ENCODE measurements at places on chromosomes 1 and 21.
A peak's percentile ranks its signal among the peaks of the same experiment; 100 is the strongest.

DNA sequence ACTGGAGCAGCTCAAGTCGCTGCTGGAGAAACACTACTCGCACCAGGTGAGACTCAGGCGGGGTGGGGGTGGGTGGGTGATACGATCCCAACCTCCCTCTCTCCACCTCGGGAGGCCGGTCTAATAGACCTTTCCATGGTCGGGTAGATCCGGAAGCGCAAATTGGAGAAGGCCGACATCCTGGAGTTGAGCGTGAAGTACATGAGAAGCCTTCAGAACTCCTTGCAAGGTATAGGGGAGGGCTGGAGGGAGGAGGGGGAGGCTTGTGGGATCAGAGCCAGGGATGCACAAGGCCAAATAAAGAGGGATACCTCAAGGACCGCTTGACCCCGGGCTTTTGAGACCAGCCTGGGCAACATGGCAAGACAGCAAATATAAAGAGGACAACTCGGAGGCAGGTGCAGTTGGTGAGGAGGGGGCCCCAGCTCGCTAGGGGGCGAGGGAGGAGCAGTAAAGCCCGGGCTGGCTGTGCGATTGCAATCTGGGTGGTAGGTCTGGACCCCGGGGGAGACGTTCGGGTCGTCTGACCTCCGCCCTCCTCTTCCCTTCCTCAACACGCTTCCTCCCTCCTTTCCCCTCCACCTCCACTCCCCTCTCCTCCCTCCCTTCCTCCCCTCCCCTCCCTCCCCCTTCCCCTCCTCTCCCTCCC, 546 bp downstream of the HES3 start:
- no peak for DNase-seq

DNA sequence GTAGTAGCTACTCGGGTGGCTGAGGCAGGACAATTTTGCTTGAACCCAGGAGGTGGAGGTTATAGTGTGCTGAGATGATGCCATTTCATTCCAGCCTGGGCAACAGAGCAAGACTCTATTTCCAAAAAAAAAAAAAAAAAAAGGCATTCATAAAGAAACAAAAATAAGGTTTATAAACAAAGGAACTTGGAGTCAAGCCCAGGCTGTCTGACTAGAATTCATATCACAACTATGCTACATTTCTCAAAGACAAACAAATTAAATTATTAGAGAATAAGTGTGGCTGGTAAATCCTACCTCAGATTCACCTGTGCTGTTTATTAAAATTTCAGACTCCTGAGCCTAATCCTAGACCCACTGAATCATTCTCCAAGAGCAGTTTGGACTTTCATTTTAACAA, 4.2 kb downstream of the GCLM start:
- no peak for DNase-seq

DNA sequence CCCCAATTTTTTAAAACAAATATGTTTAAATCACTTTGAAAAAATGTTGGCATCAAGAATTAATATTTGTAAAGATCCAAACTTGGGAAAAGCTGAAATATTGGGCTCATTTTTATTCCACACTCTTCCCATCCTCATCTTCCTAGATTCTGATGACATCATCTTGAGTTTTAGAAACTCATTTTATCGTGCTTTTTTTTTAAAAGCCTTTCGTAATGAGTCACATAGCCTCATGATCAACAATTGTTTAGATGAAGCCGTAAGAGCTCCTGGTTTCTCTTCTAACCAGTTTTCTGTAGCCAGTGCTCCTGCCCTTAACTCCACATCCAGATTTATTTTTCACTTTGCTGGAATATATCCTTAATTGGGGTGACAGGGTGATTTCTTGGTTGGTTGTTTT, 78.6 kb downstream of the POFUT2 start:
- no peak for DNase-seq

GRCh38 chr1:228793032-228793431, 57.8 kb downstream of the RHOU start:
- DNase-seq, result no peak

DNA sequence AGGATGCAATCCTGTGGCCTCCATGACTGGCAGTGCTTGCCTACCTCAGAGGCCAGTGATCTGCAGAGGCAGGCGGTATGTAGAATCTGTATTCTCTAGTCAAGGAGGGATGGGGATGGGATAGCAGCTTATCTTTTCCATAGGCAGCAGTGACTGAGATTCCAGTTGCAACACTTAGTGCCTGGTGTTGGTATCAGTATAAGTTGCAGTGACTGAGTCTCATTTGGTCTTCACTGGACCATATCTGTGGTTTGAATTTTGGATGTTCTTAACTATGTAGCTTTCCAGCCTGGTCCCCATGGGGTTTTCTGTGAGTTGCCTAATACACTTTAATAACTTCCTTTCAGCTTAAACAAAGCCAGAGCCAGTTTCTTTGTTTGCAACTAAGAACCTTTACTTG, 16.5 kb downstream of the DYRK1A start:
- DNase-seq, result no peak

- DNase-seq, result no peak
These were observed 46.6 kb downstream of the SSBP3 start for GRCh38 chr1:54359393-54360162.

GRCh38 chr1:221992427-221992826, 250.5 kb upstream of the DUSP10 start:
- DNase-seq, result no peak

- DNase-seq, result no peak
These were observed 58.4 kb upstream of the VCAM1 start for GRCh38 chr1:100661176-100661575.

GRCh38 chr1:30892671-30893073, 15.9 kb downstream of the SDC3 start:
- DNase-seq, result no peak

- DNase-seq, result no peak
These were observed 14.6 kb downstream of the MED18 start for GRCh38 chr1:28343405-28343804.

GRCh38 chr1:42913426-42914091, 45.1 kb downstream of the SLC2A1 start:
- no peak for DNase-seq

DNA sequence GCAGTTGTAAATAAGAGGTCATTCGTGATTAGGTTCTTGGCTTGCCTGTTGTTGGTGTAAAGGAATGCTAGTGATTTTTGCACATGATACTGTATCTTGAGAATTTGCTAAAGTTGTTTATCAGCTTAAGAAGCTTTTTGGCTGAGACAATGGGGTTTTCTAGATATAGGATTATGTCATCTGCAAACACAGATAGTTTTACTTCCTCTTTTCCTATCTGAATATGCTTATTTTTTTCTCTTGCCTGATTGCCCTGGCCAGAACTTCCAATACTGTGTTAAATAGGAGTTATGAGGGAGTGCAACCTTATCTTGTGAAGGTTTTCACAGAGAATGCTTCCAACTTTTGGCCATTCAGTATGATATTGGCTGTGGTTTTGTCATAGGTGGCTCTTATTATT, 576.1 kb upstream of the RGS18 start:
- DNase-seq, result no peak

DNA sequence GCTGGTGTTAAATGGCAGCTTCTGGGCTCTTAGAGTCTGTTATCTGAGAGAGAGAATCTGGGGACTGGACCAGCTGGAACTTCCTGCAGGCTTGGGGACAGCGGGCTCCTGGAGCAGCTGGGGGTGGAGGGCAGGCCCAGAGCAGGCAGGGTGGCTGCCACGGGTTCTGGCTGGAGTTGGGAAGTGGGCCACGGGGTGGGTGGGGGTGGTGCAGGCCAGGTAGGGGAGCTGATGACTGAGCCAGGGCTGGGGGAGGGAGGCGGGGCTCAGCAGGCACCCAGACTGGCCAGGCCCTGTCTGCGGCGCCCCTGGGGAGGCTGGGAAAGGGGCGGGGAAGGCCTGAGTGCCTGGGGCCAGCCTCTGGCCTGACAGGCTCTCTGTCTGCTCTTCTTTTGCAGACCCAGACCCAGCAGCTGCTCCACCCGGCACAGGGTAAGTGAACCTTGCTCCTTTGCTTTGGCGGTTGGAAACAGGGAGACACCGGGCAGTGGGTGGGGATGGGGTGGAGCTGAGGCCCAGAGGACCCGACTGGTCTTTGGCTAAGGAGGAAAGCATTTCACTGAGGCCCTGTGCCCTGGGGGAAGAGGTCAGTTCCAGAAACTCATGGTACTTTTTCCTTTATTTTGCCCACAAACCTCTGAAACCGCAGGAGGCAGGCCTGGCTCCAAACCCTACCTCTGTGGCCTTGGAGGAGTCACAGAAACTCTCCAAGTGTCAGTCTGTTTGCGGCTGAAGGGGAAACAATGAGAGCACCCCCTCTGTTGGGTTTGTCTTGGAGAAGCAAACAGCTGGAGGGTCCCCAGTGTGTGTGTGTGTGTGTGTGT, 48.8 kb downstream of the ARHGEF10L start:
- no peak for DNase-seq

GRCh38 chr21:35649186-35649585, 411.1 kb downstream of the SETD4 start:
- no peak for DNase-seq

- no peak for DNase-seq
These were observed 17.2 kb downstream of the PKN2 start for GRCh38 chr1:88701275-88701674.

- DNase-seq, result peak; percentile 61
These were observed at the start of gene HPCAL4 for GRCh38 chr1:39691383-39692151. Gene HPCAL4 (minus strand): TSS chr1:39691433. CDS start chr1:39684603, 6,830 bp downstream.

DNA sequence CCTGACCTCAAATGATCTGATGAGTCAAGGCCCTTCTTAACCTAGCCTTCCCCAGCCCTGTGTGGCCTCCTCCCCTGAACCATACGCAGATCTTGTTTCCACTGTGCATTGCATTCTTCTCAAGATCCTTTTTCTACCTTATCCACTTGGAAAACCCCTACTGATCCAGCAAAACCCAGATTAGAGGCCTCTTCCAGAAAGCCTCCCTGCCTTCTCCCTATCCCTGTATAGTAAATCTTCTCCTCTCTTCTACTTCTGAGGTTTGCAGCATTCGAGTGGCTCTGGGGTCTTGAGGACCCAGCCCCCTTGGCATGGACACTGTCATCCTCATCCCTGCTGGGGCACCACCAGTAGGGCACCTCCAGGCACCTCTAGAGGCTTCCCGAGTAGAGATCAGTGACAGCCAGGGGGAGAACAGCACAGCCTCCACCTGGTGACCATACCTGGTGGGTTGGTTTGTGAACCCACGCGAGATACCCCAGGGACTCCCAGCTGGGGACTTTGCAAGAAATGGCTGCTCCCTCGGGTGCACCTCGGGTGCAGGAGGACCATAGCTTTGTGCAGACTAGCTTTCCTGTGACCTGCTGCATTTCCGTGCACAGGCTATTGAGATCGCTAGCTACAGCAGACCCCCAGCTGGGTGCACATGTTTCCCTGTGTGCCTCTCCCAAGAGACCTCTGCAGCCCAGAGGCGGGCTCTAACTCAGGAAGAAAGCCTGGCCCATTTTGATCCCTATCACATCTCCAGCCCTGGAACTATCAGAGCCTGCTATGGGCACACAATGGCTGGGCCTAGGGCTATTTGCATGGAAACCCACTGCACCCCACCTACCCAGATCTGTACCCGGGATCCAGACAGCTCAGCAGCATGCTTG, 34.2 kb downstream of the MATN1 start:
- no peak for DNase-seq

DNA sequence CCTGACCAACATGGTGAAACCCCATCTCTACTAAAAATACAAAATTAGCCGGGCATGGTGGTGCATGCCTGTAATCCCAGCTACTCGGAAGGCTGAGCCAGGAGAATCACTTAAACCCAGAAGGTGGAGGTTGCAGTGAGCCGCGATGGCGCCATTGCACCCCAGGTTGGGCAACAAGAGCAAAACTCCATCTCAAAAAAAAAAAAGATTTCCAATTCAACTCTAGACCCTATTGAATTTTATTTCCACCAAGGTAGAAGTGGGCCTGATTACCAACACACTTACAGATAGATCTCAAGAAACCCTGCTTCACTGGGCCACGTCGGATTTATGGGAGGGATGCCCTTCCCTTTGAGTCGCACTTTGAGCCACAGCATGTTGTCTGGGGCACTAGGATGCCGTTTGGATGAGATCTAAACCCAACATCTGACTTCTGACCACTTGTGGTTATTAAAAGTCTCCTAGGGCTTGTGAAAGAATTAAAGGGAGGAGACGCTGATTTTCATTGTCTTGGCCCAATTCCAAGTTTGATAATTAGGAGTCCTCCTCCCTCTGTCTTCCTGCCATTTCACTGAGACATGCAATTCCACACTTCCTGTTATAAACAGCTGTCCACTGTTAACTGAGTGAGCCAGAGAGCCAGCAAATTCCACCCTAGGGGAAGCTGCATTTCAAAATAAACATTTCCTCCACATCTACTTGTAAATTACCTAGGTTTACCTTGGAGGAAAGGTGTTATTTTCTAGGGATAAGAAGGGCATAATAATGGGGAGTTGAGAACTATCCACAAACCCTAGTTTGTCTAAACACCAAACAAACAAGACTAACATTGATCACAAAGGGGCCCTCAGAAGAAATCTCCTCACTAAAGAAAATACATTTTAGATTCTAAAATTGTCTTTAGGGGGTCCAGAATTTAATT, 5.2 kb upstream of the RERE start:
- no peak for DNase-seq

GRCh38 chr1:41272601-41273000, 30.5 kb upstream of the SCMH1 start:
- DNase-seq, result no peak

DNA sequence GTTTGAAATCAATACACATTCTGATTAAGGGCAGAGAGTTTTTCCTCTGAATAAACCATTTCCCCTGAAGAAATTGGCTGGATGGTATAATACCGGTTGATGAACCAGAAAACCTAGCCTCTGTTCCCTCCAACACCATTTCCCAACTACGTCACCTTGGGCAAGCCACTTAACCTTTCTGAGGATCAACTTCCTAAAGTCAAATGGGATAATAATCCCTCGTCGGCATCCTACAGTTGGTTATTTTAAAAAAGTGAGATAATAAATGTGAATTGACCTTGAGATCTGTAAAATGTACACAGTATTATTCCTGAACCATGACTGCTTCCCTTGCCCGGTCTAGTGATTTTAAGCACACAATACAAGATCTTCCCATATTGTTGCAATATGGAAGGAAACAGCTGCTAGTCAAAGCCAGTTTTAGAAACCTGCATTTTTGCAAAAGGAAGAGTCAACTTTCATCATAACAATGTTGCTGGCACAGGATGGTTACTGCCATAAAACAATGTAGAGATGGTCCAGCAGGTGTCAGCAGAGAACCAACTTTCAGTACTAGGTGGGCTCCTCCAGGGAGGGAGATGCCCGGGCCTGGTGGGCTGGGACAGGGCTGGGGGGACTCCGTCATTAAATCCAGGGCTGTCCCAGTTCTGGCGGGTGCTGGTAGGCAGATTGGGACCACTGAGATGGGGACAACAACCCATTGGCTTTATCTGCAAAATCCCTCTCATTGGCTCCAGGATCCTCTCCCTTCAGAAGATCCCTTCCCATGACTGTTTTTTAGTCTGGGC, 5.2 kb upstream of the HLX start:
- DNase-seq, result no peak

DNA sequence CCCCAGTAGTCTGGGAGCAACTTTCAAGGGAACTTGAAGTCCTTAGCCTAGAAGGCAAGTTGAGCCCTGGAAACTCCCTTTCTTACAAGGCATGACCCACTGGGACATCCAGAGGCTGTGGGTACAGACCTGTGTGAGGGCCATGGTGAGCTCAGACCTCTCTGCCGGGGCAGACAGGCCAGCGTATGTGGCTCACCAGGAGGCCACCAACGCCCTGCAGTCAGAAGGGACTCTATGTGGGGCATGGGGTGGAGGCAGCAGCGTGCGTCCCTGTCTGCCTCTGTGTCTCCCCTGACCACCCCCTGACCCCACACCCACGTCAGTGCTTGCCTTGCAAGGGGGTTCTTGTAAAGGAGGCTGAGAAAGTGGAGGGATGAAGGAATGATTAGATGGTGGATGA, 10.8 kb downstream of the COQ8A start:
- no peak for DNase-seq

Data from stimulated activated CD8-positive, alpha-beta memory T cell treated with anti-CD3 and anti-CD28 coated beads, Interleukin-4, amount 100 ng/mL, for 1 hour (primary cell).